CD4-positive, alpha-beta T cell treated with Interleukin-12 subunit alpha and Interleukin-12 subunit beta, for 1 hour (primary cell): ENCODE measurements at places on chromosomes 12 and 14.

- no peak for DNase-seq
Observed at GRCh38 chr12:100229036-100229635, 28.5 kb downstream of the ACTR6 start.

GRCh38 chr12:71440345-71440762 is 756 bp downstream of the LGR5 start:
- no peak for DNase-seq

DNA sequence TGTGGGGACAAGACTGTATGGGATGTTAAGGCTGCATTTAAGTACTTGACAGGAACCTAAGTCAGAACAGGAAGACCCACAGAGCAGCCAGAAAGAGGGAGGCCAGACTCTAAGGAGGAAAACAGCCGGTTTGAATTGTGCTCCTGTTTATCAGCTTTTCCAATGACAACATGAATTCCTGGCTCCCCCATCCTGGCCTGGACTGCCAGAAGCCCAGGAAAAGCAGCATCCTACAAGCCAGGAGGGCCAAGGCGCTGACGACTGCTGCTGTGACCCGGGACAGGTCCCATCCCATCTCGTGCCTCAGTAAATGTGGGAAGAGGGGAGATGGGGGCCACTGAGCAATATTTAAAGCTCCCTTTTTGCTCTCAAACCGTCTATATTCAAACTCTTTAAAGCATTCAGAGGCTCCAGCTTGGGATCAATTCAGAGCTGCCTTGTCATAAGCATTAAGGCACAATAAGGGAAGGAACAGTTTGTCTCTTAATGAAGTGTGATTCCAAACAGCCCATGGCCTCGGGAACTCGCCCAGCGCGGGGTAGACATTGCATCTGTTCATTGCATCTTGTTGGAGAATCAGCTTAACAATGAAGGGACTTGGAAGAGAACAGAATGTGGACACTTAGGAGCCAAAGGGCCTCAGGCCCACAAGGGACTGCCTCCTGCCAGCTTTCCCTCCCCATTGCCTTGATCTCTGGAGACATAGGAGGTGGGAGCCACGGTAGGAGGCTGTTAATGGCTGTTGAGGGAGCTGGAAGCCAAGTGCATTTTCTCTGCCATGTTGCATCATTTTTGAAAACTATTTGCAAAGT is 49.6 kb downstream of the CMKLR1 start:
- no peak for DNase-seq

DNA sequence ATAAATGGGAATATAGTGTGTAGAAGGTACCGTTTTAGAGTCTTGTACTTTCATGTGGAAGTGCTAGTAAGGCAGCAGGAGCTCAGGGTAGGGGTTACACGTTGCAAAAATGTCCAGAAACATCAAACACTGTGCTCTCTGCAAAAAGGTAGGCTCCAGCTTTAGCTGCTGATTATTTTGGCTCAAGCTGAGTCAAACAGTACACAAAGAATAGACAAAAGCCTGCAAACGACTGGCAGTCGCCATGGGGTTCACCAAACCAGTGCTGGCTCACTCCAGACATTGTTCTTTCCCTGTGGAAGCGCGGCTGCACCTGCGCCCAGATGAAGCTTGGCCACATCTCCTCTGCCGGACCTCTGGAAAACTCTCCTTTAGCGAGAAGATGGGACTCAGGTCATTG is 45.3 kb upstream of the NAA30 start:
- DNase-seq: no peak

GRCh38 chr14:67536087-67536486 is 3.0 kb downstream of the PLEKHH1 start:
- DNase-seq: no peak

- DNase-seq: no peak
Observed at GRCh38 chr12:91975891-91976290, 169.8 kb downstream of the BTG1 start.

DNA sequence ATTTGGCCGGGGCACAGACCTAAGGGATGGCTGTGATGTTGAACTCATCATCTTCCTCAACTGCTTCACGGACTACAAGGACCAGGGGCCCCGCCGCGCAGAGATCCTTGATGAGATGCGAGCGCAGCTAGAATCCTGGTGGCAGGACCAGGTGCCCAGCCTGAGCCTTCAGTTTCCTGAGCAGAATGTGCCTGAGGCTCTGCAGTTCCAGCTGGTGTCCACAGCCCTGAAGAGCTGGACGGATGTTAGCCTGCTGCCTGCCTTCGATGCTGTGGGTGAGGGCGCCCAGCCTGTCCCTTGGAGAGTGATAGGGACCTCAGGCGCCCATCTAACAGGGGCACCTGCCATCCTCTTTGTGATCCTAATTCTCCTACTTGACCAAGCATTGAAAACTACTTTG is 12.4 kb downstream of the OAS3 start:
- no peak for DNase-seq

- no peak for DNase-seq
Observed at GRCh38 chr12:104423273-104423672, 33.5 kb upstream of the CHST11 start.

GRCh38 chr12:111274777-111275176 is 94.1 kb downstream of the PHETA1 start:
- DNase-seq: no peak

DNA sequence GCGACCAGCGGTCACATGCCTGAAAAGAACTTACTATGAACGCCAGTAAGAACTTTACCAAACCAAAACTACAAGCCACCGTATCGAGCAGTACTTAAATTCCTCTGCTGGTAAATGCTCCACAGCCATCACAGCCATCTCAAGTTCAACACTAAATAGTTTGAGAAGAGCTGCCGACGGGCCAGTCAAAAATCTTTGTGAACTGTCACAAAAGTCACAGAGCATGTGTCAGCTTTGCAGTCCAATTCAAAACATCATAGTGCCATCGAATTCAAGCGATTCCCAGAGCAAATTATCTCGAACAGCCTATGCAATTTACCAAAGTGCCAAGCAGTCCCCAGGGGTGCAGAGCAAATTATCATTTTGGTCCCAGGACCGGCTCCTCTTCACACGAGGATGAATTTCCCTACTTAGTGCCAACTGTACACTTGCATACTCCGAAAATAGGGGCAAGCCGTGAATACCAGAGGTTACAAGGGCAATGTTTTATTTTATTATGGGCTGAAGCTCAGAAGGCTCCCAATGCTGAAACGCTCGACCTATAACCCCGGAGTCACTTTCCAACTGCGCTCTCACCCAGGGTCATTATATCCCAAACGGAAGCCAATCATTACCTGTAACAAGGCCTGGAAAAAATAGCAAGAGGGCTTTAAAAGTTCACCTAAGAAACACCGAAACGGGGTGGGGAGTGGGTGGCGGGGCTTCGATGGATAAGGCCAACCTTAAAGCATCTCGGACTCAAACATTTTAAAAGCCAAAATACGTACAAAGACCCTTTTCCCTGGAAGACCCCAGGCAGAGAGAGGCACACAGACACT is 1.1 kb downstream of the LRP6 start:
- no peak for DNase-seq

- no peak for DNase-seq
Observed at GRCh38 chr12:94534278-94534677, 74.6 kb upstream of the CEP83 start.
